Omental fat pad (tissue), 4 donors: ENCODE measurements at places on chromosomes 7 and 10.

DNA sequence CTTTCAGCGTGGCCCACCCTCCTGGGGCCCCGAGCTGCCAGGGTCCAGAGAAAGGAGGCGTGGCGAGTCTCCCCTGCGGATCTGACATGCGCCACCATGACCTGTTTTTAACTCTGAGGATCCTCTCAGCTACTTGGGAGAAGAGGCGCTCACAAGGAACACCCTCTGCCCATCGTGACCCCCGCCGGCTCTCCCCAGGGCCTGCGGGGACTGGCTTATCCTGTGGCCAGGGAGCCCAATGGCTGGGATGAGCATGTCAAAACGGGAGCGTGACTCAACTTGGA is 93.7 kb downstream of the EBF3 start:
- no peak for DNase-seq

DNA sequence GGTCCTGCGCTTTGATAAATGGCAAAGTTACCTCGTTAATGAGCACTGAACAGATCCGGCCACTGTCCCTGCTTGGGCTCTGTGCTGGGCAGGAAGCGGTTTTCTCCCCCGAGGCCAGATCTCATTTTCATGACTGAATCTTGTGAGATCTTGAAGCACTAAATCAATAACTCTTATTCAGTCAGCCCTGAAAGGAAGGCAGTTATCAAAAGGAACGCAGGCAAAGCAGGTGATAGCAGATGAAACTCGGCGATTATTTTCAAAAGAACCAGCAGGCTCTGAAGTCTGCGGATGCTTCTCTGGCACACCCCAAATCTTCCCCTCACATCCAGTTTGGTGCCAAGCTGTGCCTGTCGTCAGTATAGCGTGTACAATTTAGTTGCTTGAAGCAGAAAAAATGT is 228.7 kb downstream of the BAMBI start:
- no peak for DNase-seq

DNA sequence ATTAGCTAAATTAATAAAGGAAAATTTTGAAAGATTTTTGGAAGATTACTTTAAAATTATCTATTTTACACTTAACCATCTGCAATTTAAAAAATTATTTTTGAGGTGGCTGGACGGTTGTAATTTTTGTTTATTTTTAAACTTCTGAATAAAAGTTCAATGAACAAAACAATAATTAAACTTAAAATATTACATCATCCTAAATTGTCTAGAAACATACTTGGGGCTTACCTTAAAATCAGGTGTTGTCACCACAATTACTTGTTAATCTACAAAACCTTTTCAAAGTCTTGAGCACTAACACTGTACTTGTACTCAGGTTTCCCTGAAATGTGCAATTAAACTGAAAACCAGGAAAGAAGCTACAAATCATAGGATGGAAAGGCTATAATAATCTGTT is 328.3 kb downstream of the NXPH1 start:
- no peak for DNase-seq

DNA sequence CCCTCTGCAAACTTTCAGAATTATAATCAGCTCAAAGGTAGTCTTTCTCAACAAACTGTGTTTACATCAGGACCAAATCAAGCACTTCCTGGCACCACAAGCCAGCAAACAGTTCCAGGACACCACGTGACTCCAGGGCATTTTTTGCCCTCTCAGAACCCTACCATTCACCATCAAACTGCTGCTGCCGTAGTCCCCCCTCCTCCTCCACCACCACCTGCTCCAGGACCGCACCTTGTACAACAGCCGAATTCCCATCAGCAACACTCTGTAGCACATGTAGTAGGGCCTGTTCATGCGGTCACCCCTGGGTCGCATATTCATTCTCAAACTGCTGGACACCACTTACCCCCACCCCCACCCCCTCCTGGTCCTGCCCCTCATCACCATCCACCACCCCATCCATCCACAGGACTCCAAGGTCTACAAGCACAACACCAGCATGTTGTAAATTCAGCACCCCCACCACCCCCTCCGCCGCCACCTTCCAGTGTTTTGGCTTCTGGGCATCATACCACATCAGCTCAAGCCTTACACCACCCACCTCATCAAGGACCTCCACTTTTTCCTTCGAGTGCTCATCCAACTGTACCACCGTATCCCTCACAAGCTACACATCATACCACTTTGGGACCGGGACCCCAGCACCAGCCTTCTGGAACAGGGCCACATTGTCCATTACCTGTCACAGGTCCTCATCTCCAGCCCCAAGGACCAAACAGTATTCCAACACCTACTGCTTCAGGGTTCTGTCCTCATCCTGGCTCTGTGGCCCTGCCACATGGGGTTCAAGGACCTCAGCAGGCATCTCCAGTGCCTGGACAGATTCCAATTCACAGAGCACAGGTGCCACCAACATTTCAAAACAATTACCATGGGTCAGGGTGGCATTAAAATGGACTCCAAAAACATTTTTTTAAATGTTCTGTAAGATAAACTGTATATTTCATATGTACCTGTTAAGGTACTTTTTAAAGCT is 98.7 kb downstream of the KMT2E start:
- no peak for DNase-seq

GRCh38 chr10:83959328-83959727 is 180.0 kb upstream of the GHITM start:
- no peak for DNase-seq

- no peak for DNase-seq
These were observed 97.0 kb downstream of the TPK1 start for GRCh38 chr7:144738708-144739314.

- no peak for DNase-seq
These were observed 59.1 kb upstream of the NKX6-2 start for GRCh38 chr10:132845041-132845551.

- DNase-seq: no peak
These were observed 2.4 kb downstream of the PWWP2B start for GRCh38 chr10:132399117-132400035.

DNA sequence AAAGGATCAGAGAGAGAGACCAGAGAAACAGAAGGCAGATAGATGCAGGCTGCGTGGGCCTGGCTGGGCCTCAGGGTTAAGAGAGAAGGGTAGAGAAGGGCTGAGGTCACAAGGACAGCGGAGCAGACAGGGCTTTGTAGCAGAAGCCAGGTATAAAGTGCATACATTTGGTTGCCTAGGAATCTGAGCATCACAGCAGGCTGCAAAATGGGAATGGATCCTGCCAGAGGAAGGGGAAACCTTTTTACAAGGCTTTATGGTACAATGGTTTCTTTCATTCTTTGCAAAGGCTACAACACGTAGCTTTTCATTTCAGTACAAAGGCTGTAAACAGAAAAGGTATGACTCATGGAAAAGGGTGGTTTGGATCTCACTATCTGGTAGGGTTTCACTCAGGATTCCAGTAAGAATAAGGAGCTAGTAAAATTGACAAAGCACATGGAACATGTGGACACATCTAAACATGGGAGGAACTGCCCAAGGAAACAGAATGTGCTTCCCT is 275.1 kb downstream of the DOCK4 start:
- no peak for DNase-seq

- DNase-seq: no peak
These were observed 40.2 kb upstream of the STK17A start for GRCh38 chr7:43542716-43543115.

DNA sequence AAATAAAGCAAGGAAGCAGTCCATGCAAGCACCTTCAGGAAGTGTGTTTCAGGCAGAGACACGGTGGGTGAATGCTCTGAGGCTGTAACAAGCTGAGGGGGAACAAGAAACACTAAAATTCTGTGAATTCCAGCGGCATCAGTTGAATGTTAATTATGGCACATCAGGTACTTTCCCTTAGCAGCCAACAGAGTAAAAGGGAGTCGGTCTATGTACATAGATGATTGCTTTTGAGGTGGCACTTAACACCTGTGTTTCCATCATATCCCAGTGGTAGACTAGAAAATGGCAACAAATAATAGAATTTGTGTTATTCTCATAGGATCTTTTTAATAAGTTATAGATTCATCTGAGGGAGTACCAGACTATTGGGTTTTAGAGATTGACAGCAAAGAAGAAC is 481.0 kb upstream of the KLF6 start:
- DNase-seq: no peak

- no peak for DNase-seq
These were observed 76.4 kb downstream of the MAP3K8 start for GRCh38 chr10:30510184-30510931.

DNA sequence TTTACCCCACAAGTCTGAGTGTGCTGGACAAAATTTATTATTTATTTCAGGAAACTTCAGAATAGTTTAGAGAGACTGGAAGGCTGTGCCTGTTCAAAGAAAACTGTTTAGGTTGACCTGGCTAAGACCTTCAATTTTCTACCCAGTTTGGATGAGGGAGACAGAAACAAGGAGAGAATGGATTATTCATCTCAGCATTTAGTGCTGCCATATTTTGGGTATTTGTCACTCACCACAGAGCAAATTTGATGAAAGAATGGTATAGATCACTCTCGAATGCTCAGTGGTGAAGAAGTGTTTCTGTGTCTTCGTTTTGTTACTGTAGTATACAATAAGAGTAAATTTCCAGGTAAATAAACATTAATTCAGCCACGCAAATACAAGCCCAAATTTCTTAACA is 71.8 kb downstream of the SEMA3C start:
- no peak for DNase-seq

DNA sequence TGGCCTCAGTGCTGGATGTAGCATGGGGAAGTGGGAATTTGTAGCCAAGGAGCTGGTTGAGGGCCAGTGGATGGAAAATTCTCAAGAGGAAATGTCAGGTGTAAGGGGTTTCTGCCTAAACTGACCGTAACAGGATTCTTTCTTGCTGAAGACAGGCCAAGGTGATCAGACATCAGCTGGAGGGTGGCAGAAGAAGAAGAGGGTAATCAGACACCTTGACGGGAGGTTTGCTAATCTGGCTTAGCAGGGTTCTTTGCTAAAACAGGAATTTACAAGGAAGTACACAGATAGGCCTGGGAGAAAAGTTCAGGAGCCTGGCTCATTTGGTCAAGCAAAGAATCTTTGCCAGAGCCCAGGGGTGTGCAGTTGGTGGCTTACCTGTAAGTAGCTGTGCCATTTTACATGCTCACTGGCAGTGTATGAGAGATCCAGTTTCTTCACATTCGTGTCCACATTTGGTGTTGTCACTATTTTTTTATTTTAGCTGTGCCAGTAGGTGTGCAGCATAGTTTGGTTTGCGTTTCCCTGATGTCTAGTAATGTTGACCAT is 73.7 kb downstream of the BMPR1A start:
- no peak for DNase-seq

GRCh38 chr7:105655067-105655466 is 73.8 kb upstream of the EFCAB10 start:
- DNase-seq: no peak

DNA sequence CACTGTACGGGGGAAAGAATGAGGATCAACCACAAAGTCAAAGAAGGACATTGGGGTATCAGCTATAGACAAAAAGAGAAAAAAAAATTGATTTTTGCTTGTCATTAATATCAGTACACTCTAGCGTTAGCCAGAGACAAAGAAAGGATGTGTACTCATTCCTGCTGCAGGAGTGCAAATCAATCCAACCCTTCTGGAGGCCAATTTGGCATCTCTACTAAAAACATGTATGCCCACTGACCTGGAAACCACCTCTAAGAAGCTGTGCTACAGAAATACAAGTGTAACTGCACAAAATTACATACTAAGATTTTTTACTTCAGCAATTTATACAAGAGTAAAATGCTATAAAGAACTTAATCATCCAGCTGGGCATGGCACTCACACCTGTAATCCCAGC is 13.6 kb downstream of the NSMCE4A start:
- DNase-seq: no peak

DNA sequence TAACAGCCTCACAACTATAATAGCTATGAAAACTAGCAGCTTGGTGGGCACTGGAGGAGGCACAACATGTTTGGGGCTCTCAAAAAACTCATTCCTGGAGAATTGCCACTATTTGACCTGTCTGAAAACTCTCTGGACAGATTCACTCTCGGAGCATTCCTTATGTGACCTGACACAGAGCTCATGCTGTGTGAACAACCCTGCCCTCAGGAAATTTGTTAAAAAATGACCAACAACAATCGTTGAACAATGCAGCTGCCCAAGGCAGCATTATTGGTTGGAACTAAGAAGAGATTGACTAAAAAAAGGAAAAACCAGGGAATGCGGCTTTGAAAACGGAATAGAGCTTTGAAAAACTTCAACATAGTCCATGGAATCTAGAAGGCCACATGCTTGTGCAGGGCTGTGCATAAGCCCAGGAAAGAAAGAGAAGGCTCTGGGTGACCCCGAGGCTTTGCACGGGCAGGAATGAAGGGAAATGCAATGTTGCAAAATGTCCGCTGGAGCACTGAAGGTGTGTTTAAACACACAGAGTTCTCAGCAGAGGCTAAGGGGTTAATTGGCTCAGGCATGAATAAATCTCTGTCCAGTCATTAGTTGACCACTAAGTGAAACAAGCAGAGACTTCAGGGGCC is 52.8 kb downstream of the NAMPT start:
- no peak for DNase-seq

DNA sequence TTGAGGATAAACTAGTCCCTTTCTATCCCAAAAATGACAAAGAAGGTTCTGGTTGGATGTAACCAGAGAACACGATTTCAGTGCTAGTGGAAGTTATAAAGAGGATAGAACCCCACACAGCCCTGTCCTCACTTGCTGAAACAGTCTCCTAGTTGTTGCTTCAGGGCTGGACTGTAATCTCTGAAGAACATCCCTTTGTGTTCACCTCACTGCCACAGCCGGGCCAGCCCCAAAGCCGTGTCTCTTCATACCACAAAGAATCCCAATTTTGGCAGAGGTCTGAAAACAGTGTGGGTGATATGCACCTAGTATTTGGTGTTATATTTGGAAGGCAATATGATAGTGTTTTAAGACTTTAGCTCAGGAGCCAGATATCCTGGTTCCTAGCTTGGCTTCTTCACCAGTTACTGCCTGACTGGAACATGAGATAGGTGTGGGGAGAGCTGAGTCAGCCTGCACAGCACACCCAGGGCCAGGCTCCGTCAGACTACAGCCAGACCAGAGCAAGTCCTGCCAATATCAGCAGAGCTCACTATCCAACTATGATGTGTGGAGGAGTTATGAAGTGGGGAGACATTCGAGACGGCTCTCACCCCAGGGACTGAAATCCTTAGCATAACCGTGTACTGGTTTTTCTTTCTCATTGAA is 21.2 kb downstream of the CYP3A4 start:
- DNase-seq: no peak
